Parietal lobe (tissue), 2 donors: ENCODE measurements at places on chromosomes 4 and X. TPM values are rescaled to one million over a fixed set of nuclear protein-coding genes. Genes with fewer than 3 reads are reported as not detected.

SMIM43 gene
- 0.94 TPM for total RNA-seq

GYPE gene
- 0.63 TPM for total RNA-seq

ETFDH gene
- 39.8 TPM for total RNA-seq

FAT1 gene
- total RNA-seq: 36.9 TPM

GBA3 gene
- not detected for total RNA-seq

TCEAL1 gene
- total RNA-seq: 37.2 TPM

CYTL1 gene
- total RNA-seq: not detected

SLC10A6 gene
- total RNA-seq: not detected

GAGE12D gene
- total RNA-seq: not detected

SPRY1 gene
- 14.4 TPM for total RNA-seq

ASB5 gene
- not detected for total RNA-seq

PNCK gene
- 33.8 TPM for total RNA-seq

PRR32 gene
- total RNA-seq: not detected

FDCSP gene
- total RNA-seq: not detected

MSANTD1 gene
- total RNA-seq: 11.0 TPM

AADAT gene
- 32.9 TPM for total RNA-seq

GPR101 gene
- not detected for total RNA-seq

HERC6 gene
- 6.6 TPM for total RNA-seq

ATP11C gene
- total RNA-seq: 75.1 TPM

CD38 gene
- 9.1 TPM for total RNA-seq

RIPPLY1 gene
- not detected for total RNA-seq

ZGRF1 gene
- 31.9 TPM for total RNA-seq

DCLK2 gene
- 203 TPM for total RNA-seq

NBDY gene
- total RNA-seq: 10.6 TPM

BEND4 gene
- total RNA-seq: 16.9 TPM

RNF150 gene
- total RNA-seq: 53.2 TPM

FAM90A26 gene
- not detected for total RNA-seq

CACNA1F gene
- total RNA-seq: not detected
